Thyroid gland (tissue), 4 donors: ENCODE measurements at places on chromosomes 3 and 15. TPM values are rescaled to one million over a fixed set of nuclear protein-coding genes. Genes with fewer than 3 reads are reported as not detected.

Gene MUSTN1
- 6.5 TPM for total RNA-seq

Gene SPSB4
- not detected for total RNA-seq

Gene FBXW12
- total RNA-seq: not detected

Gene CEP152
- total RNA-seq: 7.5 TPM

Gene PLD1
- total RNA-seq: 21.7 TPM

Gene TRPM1
- total RNA-seq: not detected

Gene AMOTL2
- 133 TPM for total RNA-seq

Gene PRR20G
- total RNA-seq: not detected

Gene GRK7
- not detected for total RNA-seq

DNA sequence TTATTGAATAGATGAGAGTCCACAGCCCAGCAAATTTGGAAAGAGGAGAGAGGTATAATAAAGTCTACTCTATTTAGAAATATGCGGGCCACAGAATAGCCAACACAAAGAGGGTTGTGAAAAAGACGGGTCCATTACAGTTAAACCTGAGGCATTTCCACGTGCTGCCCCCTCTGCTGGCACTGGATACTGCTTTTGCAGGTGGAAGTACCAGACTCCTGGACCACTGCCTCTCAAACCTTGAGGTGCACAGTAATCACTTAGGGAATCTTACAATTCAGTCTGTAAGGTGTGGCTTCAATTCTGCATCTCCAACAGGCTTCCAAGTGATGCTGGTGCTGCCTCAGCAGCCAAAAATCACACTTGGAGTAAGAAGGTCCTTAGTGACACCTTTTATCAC, 3.0 kb upstream of the TFDP2 start:
- no peak for DNase-seq

GRCh38 chr3:135324301-135324700, 529.2 kb downstream of the EPHB1 start:
- no peak for DNase-seq

- no peak for DNase-seq
Measured at GRCh38 chr3:43997316-43997715, 244.4 kb upstream of the TOPAZ1 start.

DNA sequence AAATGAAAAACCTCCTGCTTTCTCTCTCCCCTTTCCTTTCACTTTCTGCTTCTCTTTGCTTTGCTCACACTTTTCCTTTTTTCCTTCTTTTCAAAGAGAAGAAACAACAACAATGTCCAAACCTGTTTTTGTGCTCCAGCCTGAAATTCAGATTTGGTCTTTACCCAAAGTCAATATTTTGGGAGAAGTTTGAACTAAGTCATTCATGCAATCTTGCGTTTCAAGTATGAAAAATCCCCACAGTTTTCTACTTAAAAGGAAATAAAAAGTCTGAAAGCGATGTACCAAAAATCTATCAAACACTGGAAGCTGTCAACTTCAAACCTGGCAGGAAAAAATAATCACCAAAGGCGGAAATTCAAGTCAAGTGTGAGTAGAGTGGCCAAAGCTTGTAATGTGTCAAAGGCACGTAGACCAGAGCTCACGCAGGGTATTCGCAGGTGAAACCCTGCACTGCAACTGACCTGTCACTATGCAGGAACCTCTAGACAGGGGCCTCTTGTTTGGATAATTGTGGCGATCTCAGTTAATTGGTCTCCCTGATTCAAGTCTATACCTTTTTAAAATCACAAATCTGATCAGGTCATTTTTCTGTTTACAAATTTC, 118.8 kb upstream of the GALNT15 start:
- no peak for DNase-seq

DNA sequence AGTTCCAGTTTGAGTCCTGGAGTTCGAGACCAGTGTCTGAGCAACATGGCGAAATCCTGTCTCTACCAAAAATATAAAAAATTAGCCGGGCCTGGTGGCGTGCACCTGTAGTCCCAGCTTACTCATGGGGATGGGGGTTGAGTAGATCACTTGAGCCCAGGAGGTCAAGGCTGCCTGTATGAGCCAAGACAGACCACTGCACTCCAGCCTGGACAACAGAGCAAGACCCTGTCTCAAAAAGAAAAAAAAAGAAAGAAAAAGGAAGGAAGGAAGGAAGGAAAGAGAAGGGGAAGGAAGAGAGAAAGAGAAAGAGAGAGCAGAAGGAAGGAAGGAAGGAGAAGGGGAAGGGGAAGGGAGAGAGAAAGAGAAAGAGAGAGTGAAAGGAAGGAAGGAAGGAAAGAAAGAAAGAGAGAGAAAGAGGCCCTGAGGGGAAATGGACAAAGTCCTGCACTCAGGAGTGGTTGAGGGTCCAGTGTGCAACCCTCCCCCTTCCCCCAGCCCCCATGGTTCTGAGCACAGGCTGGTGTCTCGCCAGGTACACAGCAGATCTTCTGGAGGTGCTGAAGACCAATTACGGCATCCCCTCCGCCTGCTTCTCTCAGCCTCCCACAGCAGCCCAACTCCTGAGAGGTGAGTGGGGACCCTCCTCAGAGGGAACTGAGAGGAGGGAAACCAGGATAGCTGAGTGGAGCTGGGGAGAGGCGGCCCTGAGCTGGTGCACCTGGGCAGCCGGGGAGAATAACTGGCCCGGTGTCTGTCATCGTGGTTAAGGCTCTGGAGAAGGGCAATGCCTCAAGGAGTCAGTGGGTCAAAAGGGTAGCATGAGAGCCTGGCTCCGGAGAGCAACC, 1.2 kb downstream of the SLC51A start:
- no peak for DNase-seq

DNA sequence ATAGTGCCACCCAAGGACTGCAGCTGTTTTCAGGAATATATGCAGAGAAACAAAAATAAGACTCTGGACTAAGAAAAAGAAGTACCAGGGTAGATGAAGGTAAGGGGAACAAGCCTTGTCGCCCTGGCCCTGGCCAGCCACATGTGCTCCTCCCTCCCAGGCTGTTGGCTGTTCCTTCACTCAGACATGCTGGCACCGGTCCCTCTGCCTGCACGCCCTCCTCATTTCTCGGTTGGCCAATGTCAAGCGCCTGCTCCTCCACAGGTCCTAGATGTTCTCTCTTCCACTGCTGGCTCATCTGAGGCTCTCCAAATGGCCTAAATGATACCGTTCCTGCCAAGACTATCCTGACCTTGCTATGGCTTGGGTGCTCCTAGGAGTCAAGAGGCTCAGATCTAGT, 288.4 kb upstream of the LYSMD4 start:
- no peak for DNase-seq

GRCh38 chr3:52801839-52802238, 7.2 kb downstream of the ITIH3 start:
- DNase-seq: no peak

DNA sequence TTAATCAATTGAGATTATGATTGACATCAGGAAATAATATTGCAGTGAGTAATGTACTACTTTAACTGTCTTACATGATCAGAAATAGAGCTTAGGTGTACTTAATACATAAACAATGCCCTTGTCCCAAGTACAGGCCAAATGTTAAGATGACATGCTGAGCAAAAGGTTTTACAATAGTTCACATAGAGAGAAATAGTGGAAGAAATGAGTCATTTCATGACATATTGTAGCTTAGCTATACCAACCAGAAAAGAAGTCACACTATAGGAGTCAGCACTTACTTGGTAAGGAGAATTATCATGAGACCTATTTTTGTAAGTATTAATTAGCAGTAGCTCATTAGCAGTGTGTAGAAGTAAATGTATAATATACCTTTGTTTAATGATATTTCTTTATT, 96.4 kb upstream of the NANOGP8 start:
- DNase-seq: no peak

DNA sequence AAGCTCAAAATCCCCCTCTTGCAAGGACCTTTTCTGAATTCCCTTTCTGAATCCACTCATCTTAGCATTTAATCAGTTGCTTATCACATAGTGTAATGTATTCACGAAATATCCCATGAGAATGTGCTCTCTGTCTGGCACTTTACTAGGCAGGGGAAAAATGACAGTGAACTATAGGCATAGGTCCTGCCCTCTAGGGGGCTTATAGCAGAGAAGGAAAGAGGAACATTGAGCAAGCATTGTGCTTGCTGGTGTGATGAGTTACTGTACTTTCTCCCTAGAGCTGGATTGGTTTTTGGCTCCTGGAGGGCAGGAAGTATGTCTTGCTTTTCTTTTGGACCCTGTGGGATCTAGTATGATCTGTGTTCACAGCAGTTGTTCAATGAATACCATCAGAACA, 26.5 kb downstream of the DUOX2 start:
- no peak for DNase-seq

GRCh38 chr3:72163809-72164634, 379.1 kb upstream of the PROK2 start:
- DNase-seq: no peak

GRCh38 chr3:146558781-146559180, 14.4 kb upstream of the PLSCR1 start:
- DNase-seq: no peak

DNA sequence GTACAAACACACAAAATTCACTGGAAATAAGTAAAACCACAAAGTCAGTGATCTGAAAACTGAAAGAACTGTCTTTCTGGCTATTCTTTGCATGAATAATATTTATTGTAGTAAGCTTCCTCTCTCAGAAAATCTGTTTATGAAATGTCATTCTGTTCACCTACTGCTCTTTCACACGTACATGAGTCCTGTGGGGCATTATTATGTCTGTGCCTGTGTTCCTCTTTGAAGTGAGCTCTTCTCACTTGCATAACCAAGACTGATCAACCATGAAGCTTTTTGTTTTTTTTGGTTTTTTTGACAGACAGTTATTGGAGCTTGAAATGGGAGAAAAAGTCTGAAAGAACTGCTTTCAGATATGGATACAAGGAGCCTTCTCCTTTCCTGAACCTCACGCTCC, 195.8 kb downstream of the PLCH1 start:
- no peak for DNase-seq

DNA sequence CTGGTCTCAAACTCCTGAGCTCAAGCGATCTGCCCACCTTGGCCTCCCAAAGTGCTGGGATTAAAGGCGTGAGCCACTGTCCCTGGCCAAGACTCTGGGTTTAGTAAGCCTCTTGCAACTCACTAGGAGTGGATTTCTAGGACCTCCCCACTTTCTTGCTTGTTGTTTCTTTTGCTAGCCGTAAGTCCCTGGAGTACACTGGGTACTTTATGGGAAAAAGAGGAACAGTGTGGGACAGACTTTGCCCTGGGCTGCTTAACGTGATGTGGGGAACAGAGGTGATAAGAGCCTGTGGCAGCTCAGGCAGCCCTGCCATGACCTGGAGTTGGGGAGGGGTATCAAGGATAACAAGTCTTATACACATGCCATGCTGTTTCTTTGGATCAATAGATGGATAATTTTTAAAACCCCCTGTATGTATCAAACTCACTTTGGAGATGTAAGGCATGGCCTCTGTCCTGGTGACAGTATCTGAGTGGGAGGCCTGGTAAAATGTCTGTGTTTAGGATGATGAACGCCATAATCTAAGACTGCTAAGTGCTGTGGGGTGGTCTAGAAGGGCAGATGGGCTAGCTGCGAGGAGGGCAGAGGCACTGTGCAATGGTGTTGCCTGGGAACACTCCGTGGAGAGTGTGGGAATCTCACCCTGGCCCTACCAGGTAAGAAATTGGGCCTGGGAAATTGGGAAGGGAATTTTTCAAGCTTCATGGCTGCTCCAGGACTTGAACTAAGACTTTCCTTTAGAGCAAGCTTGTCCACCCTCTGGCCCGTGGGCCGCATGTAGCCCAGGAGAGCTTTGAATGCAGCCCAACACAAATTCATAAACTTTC, 54.8 kb downstream of the SMAD3 start:
- no peak for DNase-seq

- DNase-seq: no peak
Measured at GRCh38 chr15:97023488-97023844, 693.0 kb downstream of the NR2F2 start.

DNA sequence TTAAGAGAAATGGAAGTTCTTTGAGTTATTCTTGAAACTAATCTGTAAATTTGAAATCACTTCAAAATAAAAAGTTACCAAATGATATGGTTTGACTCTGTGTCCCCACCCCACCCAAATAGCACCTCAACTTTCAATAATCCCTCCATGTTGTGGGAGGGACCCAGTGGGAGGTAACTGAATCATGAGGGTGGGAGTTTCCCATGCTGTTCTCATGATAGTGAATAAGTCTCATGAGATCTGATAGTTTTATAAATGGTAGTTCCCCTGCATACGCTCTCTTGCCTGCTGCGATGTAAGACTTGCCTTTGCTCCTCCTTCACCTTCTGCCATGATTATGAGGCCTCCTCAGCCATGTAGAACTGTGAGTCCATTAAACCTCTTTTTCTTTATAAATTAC, 690.7 kb upstream of the ZNF385D start:
- no peak for DNase-seq

GRCh38 chr15:69926721-69927120, 171.0 kb downstream of the TLE3 start:
- no peak for DNase-seq

DNA sequence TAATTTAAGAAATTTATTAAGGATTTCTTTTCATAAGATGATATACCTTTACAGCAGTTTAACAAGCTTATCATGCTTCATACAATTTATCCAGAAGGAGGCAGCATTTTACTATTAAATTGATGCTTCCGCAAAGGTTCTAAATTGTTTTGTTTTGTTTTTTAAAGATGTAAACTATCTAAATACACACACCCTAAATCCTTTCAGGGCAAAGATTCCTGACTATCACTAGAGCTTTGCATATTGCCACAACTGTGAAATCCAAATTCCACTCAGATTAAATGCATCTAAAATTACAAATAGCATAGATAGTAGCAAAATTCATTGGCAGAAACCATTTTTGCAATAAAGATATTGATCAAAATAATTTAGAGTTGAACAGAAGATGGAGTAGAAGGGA, 44.5 kb upstream of the CCNL1 start:
- no peak for DNase-seq

GRCh38 chr3:1164101-1164500, 71.3 kb downstream of the CNTN6 start:
- no peak for DNase-seq

DNA sequence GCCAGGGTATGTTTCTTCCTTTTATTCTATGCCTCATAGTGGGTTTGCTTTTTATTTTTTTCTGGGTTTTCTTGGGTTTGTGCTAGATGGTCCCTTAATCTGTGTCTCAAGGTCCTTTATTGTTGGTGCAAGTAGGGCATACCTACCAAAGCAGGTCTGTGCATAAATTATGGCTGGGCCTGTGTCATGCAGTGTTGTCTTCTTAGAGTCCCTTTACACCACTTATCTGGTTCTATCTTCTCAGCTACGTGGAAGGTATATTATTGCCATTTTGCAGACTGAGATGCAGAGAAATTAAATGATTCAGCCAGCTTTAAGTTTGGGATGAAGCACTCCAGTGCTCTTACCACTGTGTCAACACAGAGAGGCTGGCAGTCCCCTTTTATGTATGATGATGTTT, 293.5 kb upstream of the SOX2 start:
- DNase-seq: no peak

DNA sequence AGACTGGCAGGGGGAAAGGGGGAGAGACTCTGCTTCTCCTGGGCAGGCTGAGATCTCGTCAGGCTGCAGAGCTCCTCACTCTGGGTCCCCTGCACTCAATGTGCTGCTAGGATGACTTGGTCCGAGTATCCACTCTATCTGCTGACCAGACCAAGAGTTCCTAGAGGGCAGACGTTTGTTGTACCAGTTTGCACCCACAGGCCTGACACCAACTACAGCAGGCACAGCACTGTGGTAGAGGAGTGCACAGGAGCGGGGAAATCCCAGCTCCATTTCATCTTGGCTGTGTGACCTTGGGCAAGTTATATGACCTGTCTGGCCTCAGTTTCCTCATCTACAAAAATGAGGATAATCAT, 29.0 kb downstream of the CCDC12 start:
- no peak for DNase-seq

- no peak for DNase-seq
Measured at GRCh38 chr15:69780981-69781380, 316.7 kb downstream of the TLE3 start.

- no peak for DNase-seq
Measured at GRCh38 chr3:167030082-167030725, 349.9 kb downstream of the ZBBX start.
